ENCODE measurements at places on chromosomes 13 and 19.

GRCh38 chr19:40261631-40262030 is 23.5 kb downstream of the AKT2 start:
- no peak for DNase-seq

DNA sequence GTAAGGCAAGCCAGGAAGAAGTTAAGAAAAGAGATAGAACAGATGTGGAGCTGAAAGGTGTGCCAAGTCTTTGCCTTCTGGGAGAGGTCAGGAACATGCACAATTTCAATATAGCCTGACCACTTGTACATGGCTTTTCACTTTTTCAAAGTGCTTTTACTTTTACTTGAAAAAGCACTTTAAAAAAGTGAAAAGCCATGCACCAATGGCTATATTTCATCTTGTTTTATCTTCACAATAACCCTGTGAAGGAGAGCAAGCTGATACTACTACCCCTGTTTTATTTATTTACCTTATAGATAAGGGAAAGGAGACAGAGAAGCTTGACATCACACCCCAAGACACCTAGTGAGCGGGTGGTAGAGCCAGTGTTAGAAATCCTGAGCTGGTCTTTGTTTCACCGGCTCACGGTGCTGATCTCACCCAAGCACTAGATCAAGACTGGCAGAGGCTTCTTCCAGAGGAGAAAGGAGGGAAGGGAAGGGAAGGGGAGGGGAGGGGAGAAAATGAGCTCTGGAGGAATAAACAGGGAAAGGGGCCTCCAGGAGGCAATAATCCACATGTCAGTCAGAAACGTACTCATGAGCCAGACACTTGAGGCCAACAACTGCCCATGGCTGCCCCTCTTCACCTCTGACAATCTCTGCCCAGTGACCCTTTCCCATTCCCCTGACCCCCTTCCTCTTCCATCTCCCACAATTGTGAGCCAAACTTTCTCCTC is 455.4 kb downstream of the FOXO1 start:
- DNase-seq = no peak

DNA sequence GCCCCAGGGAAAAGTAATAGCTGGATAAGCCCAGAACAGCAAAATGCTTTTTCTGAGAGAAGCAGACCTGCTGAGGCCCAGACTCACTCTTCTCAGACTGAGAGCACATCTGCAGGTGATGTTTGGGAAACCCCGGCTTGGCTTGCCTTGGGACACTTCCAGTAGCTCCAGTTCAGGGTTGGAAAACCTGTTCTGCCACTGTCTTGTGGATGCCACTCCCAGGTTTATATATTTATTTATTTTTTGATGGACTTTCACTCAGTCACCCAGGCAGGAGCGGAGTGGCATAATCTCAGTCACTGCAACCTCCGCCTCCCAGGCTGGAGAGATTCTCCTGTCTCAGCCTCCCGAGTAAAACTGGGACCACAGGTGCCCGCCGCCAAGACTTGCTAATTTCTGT is 8.0 kb upstream of the SMARCA4 start:
- DNase-seq = no peak

DNA sequence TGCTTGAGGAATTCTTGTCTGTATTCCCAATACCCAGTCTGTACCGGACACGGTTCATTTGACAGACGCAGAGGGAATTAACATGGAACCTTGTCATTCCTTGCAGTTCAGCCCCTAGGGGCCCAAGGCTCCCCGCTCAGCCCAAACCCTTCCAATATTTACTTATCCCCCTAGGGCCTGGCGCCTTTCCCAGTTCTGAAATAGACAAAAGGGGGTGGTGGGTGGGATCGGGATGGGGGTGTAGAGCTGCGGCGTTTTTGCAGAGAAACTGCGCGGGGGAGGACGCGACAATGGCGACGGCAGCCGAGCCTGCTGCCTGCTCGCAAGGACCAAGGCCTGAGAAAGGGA is 583 bp downstream of the AKAP8L start:
- DNase-seq = no peak

DNA sequence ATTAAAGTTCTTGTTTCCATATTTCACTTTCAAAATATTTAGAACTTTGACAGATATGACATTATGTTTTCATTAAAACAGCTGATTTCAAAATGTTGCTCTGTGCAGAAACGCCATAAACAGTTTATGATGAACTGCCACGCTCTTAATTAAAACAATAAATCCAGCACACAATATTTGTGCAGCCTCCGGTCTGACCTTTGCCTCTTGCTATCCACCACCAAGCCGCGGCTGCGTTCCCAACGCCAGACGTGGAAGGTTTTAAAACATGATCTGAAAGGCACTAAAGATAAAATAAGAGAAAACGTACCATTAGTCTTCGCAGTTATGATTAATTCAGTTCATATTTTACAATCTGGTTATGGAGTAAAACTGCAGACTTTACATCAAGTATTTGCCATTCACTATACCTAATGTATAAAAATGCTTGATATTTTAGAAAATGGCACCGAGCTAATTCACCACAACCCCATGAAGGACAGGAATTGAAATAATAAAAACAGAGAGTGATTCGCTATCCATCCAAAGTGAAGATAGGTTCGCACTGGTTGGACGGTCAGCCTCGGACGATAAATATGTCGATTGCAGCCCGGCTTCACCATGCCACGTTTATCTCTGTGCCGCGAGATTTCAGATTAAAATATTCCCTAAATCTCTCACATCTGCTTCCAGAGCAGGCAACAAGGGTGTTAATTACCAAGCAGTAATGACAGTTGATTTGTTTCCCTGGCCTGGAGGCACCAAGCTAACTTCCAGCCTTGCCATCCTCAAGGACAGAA is 103.3 kb upstream of the ZNF507 start:
- DNase-seq = no peak

GRCh38 chr13:46166224-46166584 is 15.8 kb downstream of the LCP1 start:
- DNase-seq = no peak

DNA sequence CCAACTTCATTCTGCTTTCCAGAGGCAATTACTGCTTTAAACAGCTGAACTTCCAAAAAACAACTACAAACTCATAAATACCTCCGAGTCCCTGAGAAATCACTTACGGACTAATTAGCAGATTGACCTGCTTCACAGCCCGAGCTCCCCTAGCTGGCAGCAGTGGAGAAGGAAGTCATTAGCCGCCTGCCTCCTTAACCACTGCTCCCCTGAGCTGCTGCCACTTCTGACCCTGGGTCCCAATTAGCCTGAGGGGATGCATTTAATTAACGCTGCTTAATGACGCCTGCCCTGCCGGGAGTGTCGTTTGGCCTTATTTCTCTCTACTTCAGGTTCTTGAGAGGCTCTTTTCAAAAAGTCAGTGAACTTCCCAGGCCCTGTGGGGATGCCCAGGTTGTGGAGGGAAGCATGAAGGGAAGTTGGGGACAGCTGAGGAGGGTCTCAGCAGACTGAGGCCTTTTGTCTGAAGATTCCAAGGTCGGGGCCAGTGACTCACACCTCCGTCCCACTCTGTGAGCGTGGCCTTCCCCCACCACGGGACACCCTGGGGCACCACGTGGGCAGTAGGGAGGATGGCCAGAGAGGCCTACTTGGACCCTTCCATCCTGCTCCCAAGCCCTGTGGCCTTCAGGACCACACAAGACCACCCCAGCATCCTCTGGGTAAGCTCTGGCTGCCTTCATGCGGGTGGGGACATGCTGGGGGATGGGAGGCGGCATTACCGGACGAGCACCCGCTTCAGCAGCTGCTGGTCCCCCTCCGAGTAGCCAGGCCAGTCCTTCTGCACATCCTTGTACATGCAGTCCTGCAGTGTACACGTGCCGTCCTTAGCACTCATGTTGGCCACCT is 19.8 kb upstream of the ISYNA1 start:
- no peak for DNase-seq

DNA sequence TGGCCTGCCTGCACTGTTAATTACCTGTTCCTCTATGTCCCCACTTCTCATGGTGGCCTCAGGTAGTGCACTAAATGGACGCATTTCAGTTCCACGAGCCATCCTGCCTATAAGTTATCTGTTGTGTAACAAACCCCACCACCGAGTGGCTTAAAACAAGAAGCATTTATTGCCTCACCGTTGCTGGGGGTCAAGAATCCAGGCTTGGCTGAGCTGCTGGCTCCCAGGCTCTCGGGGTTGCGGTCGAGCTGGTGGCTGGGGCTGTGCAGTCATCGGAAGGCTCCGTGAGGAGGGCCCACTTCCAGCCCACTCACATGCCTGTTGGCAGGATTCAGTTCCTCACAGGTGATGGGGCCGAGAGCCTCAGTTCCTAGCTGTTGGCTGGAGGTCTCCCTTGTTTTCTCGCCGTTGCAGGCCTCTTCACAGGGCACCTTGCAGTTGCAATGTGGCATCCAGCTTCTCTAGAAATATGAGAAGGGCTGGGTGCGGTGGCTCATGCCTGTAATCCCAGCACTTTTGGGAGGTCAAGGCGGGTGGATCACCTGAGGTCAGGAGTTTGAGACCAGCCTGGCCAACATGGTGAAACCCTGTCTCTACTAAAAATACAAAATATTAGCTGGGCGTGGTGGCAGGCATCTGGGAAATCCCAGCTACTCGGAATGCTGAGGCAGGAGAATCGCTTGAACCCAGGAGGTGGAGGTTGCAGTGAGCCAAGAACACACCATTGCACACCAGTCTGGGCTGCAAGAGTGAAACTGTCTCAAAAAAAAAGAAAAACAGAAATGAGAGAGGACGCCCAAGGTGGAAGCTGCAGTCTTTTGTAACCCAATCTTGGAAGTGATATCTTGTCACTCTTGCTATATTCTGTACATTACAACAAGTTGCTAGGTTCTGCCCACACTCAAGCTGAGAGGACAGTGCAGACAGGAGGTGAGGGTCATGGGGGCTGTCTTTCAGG is 6.5 kb upstream of the PTOV1 start:
- DNase-seq = no peak

- no peak for DNase-seq
These were observed 43.9 kb downstream of the CELF5 start for GRCh38 chr19:3268326-3268725.

- no peak for DNase-seq
These were observed 27.2 kb downstream of the SPRY2 start for GRCh38 chr13:80313668-80314256.

DNA sequence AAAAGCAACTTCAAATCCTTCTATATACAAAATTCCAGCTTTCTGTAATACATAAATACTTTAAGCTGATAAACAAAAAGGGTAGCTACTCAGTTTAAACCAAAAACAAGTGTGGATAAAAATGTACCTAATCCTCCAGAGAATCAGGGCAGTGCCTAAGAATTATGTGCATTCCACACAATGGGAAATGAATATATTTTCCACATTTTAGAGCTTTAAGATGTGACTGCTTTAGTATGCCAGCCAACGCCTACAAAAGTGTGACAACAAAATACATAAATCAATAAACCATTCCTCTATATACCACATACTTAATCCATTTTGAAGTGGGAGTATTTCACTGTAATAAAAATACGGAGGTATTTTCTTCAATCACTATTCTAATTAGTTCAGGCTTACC is 275.3 kb downstream of the DCT start:
- DNase-seq = no peak

GRCh38 chr13:38582133-38582532 is 104.7 kb upstream of the FREM2 start:
- DNase-seq = no peak

DNA sequence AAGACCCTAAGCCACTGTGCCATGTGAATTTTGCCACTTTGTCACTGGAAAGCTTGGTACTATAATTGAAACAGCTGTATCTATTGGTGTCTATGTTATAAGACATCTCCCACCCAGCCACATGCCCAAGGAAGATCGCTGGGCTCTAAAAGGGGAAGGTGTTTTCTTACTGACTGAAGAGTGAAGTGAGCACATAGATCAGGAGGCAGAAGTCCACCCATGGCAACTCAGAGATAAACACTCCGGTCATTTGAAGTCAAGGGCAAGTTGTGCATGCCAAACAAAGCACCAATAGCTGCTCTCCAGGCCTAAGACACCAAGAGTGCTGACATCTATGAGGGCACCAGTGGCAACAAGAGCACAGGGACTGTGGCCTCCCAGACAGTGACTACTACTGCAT is 153.8 kb downstream of the KCTD12 start:
- no peak for DNase-seq

- DNase-seq = no peak
These were observed 29.5 kb upstream of the FNDC3A start for GRCh38 chr13:48946163-48946562.

DNA sequence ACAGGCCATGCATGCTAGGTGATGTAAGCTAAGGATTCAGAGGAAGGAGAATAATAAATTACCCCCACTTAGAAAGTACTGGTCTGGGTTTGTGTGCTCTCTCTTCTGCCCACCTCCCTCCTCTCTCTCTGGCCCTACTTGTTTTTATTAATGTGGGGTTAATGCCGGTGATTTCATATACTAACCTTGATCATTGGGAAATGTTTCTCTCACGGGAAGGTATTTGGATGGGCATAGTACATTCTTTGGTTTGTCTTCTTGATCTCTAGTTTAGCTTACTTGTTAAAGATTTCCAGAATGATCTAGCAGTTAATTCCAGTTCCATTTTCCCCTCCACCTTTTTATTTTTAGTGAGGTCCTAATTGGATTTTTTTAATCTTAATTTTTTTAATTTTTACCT is 24.6 kb downstream of the ARHGAP35 start:
- no peak for DNase-seq

DNA sequence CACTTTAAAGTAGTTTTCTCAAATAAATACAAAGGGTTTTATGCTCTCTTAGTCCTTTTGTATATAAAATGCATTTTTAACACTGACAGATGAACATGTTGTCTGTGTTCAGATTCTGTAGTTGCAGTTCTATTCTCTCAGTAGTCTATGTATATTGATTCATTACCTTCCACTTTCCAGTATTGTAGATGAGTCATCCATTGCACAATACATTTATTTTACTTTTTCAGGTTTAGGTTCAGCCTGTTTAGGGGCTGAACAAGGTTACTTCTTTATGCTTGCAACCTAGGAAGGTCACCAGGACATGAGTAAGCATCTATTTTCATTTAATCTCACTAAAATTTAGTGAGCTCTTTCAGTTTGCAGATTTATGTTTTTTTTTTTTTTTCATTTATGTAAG is 173.6 kb downstream of the NALCN start:
- DNase-seq = no peak

DNA sequence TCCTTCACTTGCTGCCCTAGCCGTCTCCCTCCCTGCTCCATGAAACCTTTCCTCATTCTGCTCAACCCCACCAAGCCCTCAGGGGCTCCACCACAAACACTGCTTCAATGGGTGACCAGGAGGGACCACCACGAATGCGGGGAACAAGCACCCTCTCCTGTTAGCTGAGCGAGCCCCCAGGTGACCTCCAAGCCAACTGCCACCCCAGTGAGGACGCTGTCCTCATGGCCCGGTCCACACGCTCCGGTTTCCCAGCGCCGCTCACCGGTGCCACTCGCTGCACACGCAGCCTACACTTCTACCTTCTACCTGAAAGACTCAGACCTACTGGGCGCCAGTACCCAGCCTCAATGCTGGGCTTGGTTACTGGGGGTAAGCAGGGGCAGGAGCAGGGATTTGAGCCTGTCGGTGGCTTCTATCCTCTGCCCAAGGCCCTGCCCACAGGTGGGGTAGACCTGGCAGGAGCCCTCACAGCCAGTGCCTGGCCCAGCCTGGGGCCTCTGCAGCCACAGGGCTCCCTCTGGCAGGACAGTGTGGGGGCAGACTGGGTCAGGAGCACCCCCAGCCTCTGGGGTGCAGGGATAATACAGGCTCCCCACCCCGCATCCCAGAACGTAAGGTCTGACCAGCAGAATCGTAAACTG is 704 bp upstream of the TMEM86B start:
- DNase-seq = no peak
